ENCODE measurements at places on chromosomes 16 and 17.

DNA sequence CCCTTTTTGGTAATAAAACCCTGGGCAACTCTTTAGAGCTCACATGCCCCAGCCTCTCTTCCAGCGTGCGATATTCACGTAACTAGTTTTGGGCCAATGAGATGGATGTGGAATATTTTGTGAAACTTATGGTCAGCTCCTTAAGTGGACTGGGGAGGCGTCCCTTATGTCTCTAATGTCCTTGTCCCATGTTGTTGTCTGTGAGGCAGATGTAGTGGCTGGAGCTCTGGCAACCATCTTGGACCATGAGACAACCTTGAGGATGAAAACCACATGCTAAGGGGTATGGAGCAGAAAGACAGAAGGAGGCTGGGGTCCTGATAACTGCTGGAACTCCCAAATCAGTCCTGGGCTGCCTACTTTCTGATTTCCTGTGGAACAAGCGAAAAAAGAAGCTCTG lies 31.4 kb upstream of the GPRC5B start:
- DNase-seq: no peak

- DNase-seq: no peak
Measured at GRCh38 chr17:79513820-79514535, 96.9 kb downstream of the RBFOX3 start.

- DNase-seq: no peak
Measured at GRCh38 chr17:82229698-82230608, 1.1 kb downstream of the SLC16A3 start.

DNA sequence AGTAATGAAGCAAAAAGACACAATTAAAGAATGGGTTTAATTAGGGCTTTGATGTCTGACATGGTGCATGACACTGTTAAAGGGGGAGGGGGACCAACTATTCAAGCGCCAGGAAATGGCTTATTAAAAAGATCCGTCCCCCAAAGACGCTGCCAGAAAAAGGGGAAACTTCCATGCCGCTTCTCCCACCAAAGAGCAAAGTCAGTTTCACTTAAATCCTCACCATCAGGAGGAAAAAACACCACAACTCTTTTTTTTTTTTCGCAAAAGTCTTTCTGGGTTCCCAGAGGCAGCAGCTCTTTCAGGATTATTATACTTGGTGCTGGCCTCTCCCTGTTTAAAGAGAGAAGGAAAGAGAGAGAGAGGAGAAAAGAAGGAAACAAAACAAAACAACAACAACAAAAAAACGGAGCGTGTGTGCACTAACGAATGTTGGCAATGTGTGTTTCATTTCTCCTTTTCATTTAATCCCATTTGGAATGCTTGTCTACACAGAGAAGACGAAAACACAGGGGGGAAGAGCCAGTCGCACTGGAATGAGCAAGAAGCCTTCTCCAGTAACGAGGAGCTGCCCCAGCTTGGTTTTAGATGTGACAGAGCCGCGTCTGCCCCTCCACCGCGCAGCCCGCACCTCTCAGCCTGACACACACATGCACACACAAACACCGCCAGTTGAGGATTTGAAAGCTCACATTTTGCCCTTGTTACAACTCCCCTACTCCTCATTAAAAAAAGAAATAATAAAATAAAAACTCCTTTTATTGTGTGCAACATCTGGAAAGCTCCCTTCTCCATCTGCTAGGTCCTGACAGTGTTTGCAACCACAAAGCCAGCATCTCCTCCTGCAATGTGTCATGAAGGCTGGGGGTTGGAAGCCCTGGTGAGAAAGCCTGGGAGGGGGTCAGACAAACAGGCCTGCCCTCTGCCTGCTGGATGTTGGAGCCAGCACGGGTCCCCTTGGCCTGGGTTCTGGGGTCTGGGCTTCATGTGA lies 32.7 kb upstream of the AXIN2 start:
- DNase-seq: no peak

DNA sequence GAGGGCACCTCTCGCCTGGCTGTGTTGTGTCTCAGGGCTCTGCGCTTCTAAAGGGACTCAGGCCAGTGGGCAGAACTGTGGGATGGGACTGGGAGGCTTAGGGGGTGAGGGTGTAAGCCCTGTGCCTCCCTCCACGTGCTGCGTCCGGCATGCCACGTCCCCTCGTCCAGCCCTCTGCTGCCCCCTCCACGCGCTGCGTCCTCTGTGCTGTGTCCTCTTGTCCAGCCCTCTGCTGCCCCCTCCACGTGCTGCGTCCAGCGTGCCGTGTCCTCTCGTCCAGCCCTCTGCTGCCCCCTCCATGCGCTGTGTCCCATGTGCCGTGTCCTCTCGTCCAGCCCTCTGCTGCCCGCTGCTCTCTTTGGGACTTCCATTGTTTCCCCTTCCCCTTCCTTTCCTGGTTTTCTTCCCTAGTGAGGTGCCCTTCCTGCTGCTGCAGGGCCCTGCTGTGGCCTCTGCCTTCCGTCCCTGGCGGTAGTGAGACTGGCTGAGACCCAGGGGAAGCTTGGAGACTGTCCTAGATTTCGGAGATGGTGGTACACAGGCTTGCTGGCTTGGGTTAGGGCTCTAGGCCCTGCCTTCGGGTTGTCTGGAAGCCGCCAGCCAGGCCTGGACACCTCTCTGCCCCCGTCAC lies 6.4 kb upstream of the ZNF750 start:
- no peak for DNase-seq

GRCh38 chr16:26717826-26718225 lies 348.9 kb upstream of the C16orf82 start:
- no peak for DNase-seq

- DNase-seq: no peak
Measured at GRCh38 chr16:28858421-28858820, 5.2 kb upstream of the SH2B1 start.

DNA sequence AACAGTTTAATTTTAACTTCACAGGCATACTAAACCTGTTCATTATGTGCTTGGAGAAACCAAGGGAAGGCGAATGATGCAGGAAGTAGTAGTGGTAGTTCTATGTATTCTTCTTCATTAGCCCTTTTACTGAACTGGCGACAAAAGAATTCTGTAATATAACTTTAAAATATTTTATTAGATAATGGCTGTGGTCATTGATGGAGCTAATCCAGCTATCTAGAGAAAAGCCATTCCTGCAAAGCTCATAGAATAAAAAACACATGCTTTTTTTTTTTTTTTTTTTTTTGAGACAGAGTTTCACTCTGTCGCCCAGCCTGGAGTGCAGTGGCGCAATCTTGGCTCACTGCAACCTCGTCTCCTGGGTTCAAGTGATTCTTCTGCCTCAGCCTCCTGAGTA lies 23.5 kb downstream of the TANC2 start:
- DNase-seq: no peak

All from stimulated activated CD4-positive, alpha-beta T cell treated with anti-CD3 and anti-CD28 coated beads, Interleukin-2, amount 100 ng/mL, for 4 hours (primary cell).